ENCODE measurements at places on chromosomes 4 and X.

- peak; percentile 66 for DNase-seq
Measured at GRCh38 chr4:125313989-125314667, 627 bp upstream of the FAT4 start.

- no peak for DNase-seq
Measured at GRCh38 chr4:57494821-57495220, 384.6 kb upstream of the IGFBP7 start.

DNA sequence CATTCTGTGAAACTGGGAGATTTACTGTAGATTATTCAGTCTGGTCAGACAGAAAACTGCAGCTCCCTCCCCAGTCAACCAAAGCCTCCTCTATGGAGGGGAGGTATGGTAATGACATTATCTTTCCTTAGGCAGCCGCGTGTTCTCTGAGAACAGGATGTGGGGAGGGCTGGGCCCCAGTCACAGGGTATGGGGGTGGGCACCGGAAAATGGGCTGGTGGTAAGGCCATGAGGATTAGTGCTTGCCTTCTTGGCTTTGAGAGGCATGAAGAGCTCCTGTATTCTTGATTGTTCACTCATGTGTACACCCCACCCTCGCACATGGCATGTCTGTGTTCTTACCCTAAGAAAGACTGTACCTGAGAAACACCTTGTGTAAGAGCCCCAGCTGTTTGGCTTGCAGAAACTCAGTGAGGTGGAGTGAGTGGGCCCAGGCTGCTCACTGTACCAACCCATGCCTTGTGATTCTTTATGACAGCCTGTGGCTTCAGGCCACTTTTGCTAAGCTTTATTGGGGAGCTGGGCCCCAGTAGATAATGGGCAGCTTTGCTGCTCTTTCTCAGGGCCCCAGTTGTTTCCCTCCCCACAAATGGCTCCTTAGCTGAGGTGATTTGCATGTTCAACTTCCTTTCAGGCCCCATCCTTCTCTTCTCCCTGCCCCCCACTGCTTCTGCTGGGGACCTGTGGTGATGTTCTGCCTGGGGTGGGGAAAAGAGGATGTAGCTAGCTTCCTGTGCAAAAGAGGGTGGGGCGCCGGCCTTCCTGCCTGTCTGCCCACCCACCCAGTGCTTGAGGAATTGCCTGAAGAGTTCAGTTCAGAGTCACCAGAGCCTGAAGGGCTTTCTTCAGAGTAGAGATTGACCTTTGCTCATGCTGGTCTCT is 30.7 kb downstream of the MSN start:
- no peak for DNase-seq

DNA sequence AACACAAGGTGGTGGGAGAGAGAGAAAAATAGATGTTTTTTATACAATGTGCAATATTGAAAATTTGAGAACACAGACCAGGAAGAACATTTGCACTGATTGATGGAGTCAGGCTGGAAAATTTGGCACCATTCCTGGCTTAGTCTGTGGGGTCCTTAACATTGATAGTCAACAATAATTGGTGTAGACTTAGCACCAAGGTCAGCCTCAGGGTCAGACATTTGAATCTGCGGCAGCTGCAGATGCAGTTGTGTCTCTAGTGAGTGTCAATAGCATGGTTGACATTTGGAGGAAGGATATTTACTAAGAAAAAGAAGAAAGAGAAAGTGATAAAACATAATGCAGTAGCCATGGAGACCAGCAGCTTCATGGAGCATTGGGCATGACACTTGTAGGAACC is 31.5 kb upstream of the GLRA3 start:
- no peak for DNase-seq

DNA sequence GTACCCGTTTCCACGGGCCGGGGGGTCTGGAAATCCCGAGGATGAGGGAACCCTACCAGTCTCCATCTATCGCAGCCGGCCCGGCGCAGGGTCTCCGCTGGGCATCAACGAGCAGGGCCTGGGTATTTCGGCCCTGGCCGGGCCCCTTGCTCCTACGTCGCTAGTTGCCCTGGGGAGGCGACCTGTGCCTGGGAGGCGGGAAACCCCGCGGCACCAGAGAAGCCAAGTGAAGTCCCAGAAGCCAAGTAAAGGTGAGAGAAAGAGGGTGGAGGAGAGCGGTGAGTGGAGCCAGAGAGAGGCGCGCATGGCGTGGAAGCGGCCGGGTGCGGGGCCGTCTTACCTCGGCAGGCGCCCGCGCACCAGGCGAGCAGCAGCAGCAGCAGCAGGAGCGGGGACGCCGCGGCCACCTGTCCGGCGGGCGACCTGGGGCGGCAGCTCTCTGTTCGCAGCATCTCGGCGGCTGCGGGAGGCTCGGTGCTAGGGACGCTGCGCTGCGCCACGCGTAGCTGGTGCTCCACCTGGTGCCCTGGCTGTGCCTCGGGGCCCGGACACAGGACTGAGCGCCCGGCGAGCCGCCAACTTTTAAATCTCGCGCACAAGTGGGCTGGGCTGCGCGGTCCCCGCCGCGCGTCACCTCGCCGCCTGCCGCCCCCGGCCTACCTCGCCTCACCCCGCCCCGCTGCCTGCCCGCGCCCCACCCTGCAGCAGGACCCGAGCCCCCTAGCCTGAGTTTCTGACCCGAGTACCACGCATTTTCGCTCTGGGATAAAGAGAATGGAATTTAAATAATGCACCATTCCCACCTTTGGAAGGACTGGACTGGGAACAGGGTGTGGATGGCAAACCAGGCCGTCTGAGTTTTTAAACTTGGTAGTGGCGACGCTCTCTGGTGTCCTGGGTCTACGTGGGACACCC is at the start of gene NMU:
Gene NMU, minus strand, starts transcription at position 558 of the 915 bp plus-strand sequence. Its CDS starts 106 bp downstream, at position 452.
- peak; percentile 75 for DNase-seq

DNA sequence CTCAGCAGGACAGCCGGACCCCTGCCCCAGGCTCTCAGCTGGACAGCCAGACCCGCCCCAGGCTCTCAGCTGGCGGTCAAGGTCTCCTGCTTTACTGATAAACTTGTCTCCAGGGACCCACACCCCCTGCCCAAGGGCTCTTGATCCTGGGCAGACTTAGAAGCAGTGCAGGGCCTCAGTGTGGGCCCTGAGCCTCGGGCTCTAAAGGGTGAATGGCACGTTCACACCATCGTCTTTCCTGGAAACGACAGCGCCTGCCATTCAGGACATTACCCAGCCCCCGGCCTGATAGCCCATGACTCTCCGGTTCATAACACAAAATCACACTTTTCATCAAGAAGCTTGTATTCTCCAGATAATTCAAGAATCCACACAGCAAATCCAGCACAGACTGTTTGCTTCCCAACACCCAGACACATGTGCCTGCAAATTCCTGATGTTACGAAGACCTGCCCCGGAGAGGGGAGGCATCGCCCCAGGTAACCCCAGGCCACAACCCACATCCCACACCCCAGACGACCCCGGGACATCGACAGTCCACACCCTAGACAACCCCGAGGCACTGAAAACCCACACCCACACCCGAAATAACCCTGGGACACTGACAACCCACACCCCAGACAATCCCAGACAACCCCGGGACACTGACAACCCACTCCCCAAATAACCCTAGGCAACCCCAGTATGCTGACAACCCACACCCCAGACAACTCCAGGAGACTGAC is 136.8 kb downstream of the FAM53A start:
- DNase-seq, result no peak

DNA sequence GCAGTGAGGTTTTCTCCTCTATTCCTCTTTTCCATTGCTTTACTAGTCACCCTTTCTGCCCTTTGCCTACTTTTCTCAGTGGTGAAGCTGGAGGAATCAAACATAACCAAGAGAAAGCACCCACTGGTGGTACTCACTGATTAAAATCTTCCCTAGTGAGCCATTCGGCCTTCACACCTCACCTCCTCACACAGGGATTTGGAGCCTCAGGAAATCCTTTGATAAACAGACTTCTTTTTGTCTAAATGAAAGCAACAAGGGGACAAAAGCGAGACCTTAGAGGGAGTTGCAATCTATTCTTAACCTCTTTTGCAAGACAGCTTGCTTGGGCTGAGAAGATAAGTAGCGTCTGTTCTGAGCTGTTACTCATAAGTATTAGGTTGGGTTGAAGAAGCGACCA is 572.6 kb downstream of the ZNF674 start:
- DNase-seq, result no peak

DNA sequence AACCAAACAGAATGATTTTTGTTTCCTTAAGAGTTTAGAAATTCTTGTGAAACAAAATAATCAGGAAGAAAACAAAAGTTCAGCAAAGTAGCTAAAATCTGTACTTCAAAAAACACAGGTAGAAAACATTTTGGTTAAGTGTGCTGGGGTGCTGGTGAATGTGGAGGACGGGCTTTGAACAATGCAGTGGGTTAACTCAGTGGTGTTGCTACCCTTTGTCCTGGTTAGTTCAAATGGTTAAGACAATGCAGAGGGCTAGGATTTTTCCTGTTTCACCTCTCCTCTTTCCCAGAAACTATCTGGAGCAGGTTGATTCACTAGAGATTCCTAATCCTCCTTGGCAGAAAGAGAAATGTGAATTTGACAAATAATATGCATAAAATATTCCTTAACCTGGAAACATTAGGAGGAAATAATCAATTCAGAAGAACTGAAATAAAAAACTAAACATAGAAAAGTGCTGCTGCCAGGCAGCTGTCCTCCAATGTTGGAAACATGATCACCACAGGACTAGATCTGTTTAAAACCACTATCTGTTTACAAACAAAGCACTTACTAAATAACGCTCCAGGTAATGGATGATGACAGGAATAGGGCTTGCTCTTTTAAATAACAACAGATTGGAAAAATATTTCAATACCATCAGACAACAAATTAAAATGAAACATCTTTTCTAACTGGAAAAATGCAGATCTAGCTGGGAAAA is 148.9 kb downstream of the MAML3 start:
- DNase-seq, result no peak

DNA sequence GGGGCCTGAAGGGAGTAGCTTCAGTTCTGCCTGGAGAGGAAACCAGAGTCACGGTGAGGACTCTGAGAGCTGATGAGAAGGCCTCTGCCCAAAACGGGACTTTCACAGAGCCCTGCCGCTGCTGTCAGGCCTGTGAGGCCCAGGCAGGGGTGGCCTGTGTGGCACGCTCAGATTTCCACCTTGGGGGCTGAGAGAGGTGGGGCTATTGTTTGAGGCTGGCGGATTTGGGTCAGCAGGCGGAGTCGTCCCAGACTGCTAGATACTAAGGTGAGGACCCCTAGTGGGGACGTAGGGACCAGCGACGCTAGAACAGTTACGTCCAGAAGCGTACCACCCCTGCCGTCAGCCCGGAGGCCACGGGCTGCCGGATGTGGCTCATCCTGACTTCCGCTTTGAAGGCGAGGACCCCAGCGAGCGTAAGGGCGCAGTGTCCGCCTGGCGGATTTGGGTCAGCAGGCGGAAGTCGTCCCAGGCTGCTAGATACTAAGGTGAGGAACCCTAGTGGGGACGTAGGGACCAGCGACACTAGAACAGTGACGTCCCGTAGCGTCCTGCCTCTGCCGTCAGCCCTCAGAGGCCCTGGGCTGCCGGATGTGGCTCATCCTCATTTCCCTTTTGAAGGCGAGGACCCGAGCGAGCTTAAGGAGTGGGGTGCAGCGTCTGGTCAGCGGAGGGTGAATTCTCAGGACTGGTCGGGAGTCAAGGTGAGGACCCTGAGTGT is at the start of gene MAGEB1:
Gene MAGEB1, plus strand, starts transcription at position 378 of the 721 bp plus-strand sequence. CDS start 3,348 bp downstream, outside the sequence.
- no peak for DNase-seq

- DNase-seq, result no peak
Measured at GRCh38 chr4:145920205-145920604, 18.4 kb downstream of the ZNF827 start.

DNA sequence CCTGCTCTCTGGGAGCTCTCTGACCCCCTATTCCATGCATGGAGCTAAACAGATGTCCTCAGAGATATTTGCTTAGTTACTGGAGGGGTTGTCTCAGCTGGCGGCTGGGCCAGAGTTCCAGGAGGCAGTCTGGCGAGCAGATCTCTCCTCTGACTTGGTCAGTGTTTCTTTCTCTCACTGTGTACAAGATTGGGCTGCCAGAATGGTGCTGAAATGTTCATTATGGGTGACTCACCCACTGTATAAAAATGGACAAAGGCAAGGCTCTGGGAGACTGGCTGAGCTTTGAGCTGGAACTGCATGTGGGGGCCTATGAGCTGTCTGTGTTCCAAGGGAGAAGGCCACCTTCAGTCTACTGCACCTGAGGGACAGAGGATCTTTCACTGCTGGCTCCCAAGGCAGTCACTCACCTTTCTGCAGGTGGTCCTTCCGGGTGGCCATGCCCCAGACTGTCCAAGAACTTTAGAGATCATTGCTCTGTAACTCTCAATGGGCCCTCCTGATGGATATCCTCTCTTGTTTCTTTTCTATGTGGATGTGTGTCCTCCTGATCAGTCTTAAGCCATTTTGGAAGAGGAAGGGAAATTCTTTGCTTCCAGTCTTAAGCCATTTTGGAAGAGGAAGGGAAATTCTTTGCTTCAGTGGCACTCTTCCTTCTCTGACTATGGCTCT is 88.2 kb downstream of the CFAP299 start:
- DNase-seq, result no peak

DNA sequence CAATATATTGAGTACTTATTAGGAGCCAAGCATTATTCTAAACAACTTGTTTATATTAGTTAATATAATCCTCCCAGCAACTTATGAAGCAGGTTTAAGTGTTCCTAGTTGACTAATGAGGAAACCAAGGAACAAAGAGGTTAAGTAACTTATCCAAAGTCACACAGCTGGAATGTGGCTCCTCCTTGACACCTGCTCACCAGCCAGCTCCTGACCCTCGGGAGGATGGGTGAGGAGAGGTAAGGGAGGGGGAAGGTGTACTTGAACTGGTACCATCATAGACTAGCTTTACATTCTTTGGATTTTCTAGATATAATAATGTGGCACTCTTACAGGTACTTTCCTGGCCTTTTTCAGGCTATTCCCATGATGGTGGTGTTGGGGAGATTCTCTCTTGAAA is 50.7 kb downstream of the ARHGEF38 start:
- no peak for DNase-seq

DNA sequence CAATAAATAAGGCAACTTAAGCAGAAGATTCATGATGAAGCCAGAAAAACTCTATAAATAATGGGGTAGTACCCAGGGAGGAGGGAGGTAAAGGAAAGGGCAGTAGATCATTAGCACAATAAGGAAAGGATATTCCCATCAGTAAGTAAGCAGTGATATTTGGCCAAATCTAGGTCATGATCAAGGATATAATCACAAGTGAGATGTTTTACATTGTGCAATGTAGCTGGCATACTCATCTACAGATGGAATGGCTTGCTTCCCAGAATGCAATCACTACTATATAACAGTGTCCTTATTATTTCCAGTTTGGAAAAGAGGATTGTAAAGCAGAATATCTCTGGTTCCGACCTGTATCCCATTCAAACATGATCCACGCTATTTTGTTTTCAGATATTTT is 483.4 kb downstream of the RPA4 start:
- DNase-seq, result no peak

GRCh38 chr4:98639523-98639922 is 18.9 kb downstream of the TSPAN5 start:
- DNase-seq, result no peak
